ENCODE measurements at places on chromosomes 12 and 14. TPM values are rescaled to one million over a fixed set of nuclear protein-coding genes. Genes with fewer than 3 reads are reported as not detected.
A peak's percentile ranks its signal among the peaks of the same experiment; 100 is the strongest.

DNA sequence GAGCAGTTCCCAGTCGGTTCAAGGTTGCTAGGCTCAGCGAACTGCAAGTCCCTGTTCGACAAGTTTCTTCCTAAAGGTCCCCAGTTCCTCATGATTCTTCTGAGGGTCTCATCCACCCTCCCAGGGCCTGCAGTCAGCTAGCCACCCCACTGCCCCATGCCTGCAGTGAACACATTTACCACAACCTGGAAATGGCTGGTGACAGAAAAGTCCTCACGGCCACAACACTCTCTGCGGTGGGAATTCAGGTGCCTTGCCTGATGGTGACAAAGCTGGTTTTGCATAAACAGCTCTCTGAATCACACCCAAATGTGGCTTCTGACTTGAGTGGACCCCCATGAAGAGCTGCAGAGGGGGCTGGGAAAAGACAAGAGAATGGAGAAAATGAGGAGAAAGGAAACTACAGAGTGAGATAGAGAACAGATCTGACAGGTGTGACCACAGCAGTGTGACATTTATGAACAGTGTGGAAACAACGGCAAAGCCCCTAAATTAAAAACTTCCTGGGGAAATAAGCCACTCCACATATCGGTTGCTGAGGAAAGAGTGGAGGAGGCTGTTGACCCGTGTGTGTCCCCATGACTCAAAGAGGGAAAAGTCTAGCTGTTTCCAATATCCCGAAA is 1.3 kb upstream of the CD27 start:
- H3K27ac ChIP-seq = no peak overlapping the region
- H3K36me3 ChIP-seq = no peaks in the 10 kb centered on the region
- peaks cover 2% of the 10 kb centered on the region for H3K27me3 ChIP-seq
- H3K4me3 ChIP-seq = no peak overlapping the region

DNA sequence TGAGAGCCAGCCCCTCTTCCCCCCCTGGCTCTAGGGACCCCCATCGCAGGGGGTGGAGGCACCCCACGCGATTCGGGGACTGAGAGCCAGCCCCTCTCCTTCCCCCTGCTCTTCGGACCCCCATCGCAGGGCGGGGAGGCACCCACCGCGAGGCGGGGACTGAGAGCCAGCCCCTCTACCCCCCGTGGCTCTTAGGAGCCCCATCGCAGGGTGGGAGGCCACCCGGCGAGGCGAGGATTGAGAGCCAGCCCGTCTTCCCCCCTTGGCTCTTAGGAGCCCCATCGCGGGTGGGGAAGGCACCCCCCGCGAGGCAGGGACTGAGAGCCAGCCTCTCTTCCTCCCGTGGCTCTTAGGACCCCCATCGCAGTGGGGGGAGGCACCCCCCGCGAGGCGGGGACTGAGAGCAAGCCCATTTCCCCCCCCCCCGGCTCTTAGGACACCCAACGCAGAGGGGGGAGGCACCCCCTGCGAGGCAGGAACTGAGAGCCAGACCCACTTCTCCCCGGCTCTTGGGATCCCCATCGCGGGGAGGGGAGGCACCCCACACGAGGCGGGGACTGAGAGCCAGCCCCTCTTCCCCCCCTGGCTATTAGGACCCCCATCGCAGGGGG is 45.6 kb downstream of the DDX11 start:
- peak overlapping the region; percentile 60 for H3K4me3 ChIP-seq
- no peak for DNase-seq
- H3K36me3 ChIP-seq = no peaks in the 10 kb centered on the region
- peaks cover 3% of the 10 kb centered on the region for H3K27me3 ChIP-seq

- no peak for DNase-seq
- no peak overlapping the region for H3K4me3 ChIP-seq
- H3K27ac ChIP-seq = no peak overlapping the region
- H3K4me1 ChIP-seq = no peaks in the 10 kb centered on the region
- H3K36me3 ChIP-seq = no peaks in the 10 kb centered on the region
Measured at GRCh38 chr14:33650430-33650829, 300.4 kb downstream of the EGLN3 start.

- no peak overlapping the region for H3K27ac ChIP-seq
- DNase-seq = peak; percentile 29
- peaks cover 4% of the 10 kb centered on the region for H3K4me1 ChIP-seq
- peaks cover 3% of the 10 kb centered on the region for H3K36me3 ChIP-seq
Measured at GRCh38 chr12:132357623-132358186, 28.3 kb upstream of the GALNT9 start.

- H3K27ac ChIP-seq = peak within 1 kb of the TSS; percentile 66
- H3K4me1 ChIP-seq = peaks cover 21% of the 10 kb centered on the region
- no peaks in the 10 kb centered on the region for H3K36me3 ChIP-seq
- peak within 1 kb of the TSS; percentile 88 for H3K4me3 ChIP-seq
Measured at GRCh38 chr12:48999371-49000131, at the start of gene DDN. Gene DDN (minus strand): TSS chr12:48999375. CDS start chr12:48999287, 88 bp downstream.

DNA sequence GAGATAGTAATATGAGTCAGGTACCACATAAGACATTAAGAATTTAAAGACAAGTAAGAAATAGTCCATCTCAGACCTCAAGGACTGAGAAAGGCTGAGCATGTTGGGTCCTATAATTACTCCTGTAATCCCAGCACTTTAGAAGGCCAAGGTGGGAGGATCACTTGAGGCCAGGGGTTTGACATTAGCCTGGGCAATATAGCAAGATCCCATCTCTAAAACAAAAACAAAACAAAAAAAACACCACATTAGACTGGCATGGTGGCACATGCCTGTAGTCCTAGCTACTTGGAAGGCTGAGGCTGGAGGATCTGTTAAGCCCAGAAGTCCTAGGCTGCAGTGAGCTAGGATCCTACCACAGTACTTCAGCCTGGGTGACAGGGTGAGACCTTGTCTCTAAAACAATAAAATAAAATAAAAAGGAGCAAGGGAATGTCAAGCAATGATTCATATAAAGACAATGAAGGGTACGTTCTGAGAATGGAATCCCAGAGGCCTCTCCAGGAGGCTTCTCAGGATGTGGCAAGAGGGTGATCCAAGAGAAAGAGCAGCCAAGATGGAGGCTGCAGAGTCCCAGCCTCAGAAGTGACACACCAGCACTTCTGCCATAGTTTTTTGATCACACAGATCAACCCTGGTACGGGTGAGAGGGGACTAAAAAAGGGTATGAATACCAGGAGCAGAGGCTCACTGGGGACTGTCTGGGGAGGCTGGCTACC is 206.4 kb downstream of the CRADD start:
- peaks cover 5% of the 10 kb centered on the region for H3K36me3 ChIP-seq
- H3K27ac ChIP-seq = no peak overlapping the region
- H3K4me3 ChIP-seq = no peak overlapping the region
- no peak for DNase-seq
- H3K27me3 ChIP-seq = peaks cover 4% of the 10 kb centered on the region

GRCh38 chr12:132603240-132604150 is 6.9 kb downstream of the LRCOL1 start:
- peaks cover 17% of the 10 kb centered on the region for H3K27me3 ChIP-seq
- no peaks in the 10 kb centered on the region for H3K36me3 ChIP-seq
- DNase-seq = no peak
- peak overlapping the region; percentile 38 for H3K4me3 ChIP-seq
- no peak overlapping the region for H3K27ac ChIP-seq

DNA sequence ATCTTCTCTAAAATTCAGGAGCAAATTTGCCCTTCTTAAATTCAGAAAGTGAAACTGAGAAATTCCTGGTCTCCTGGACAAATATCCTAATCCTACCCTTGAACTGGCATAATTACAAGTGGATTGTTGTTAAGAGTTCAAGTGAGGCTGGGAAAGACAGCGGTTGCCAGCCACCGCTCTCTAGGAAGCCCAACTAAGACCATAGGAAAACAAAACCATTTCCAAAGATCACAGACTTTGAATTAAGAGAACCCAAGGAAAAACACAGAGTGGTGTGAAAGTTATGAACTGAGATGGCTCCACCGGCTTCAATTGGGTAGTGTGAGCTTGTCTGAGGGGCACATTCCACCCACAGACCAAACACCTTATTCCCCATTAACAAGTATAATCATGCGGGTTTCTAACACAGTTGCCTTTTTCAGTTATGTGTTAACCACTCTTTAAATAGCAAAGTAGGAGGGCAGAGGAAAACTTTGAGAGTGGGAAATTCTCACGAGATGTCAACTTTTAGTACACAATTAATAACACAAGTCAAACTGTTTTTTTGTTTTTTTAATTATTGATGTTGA is 1628.8 kb upstream of the SEL1L start:
- no peak overlapping the region for H3K27ac ChIP-seq
- H3K4me3 ChIP-seq = no peak overlapping the region

DNA sequence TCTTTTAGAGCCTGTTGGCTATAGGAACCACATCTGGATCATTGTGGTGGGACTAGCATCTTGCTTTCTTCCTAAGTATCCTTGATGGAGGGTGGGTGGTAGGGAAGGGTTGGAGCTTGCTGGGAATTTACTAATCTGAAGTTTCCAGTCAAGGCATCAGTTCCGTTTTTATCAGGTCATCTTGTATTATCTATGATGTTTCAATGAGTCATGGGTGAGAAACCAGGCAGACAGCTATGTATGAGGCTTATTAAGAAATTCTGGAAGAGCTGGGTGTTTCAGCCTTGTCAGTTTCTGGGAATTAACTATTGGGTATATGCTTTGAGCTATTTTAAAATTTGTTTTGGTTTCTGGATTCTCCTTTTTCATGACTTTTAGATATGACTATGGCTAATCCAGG is 11.3 kb downstream of the TSFM start:
- DNase-seq = no peak
- no peak overlapping the region for H3K27ac ChIP-seq
- H3K36me3 ChIP-seq = no peaks in the 10 kb centered on the region
- H3K4me1 ChIP-seq = no peaks in the 10 kb centered on the region
- H3K27me3 ChIP-seq = peaks cover 2% of the 10 kb centered on the region

DNA sequence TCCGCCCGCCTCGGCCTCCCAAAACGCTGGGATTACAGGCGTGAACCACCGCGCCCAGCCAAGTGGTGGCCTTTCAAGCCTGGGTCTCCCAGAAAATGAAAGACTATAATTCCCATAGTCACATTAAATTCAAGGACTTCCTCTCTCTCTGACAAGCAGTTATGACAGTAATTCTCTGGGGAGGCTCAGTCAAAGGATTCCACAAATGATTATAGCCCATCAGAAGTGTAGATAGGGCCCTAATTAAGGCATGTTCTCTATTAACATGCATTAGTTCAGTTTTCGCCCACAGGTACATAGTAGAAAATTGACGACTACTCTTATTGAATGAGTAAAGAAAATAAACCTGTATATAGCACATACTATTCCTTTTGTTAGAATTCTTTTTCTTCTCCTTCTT is 16.4 kb downstream of the PRMT8 start:
- peaks cover 3% of the 10 kb centered on the region for H3K27me3 ChIP-seq
- peak overlapping the region; percentile 64 for H3K27ac ChIP-seq
- peaks cover 17% of the 10 kb centered on the region for H3K36me3 ChIP-seq
- H3K4me1 ChIP-seq = peaks cover 12% of the 10 kb centered on the region
- H3K4me3 ChIP-seq = no peak overlapping the region
- no peak for DNase-seq

DNA sequence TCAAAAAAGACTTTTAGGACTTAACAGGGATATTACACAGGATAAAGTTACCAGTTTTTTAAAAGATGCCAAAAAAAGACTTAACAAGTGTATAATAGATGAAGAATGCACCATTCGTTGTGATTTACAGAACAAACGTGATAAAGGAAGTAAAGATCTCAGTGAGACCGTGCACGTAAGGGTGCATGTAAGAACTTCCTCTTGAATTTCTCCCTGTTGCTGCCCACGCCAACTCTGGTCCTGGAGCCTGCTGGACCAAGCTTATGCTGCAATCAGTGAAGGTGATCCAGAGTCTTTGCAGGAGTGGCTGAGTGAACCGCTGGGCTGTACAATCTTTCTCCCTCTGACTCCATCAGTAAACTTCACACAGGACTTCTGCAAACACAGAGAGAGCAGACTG is 593.7 kb downstream of the TMEM121 start:
- H3K4me1 ChIP-seq = no peaks in the 10 kb centered on the region
- H3K27me3 ChIP-seq = no peaks in the 10 kb centered on the region
- peaks cover 6% of the 10 kb centered on the region for H3K36me3 ChIP-seq
- no peak for DNase-seq
- no peak overlapping the region for H3K4me3 ChIP-seq

The KCNH5 gene
- 0.32 TPM for total RNA-seq

The SERPINA6 gene
- not detected for total RNA-seq

The CHGA gene
- 663 TPM for total RNA-seq

DNA sequence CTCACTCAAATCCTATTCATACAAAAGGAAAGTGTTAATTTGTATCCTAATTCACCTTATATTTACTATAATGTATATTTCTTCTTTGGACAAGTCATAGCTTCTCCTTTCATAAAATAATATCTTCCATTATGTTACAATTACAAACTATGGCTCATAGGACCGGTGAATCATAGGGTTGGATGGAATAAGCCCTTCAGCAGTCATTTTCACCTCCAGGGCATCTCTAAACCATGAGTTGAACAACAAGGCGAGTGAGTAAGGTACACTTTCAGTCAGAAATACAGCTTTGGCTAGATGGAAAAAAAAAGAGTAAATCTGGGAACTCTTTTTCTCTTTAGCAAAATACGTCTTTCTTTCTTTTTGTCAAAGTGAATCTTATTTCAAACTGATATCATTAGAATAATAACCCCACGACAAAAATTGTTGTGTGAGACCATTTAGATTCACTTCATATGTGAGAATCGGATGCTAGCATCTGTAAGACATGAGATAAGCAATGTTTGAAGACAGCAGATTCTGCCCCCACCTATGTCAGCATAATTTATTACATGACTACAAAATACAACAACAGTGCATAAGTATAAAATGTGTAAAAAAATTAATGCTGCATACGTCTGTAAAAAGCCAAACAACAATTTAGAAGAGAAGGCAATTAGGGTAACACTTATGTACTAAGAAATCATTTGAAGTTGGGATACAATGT is 184.4 kb upstream of the SLC38A2 start:
- no peak for DNase-seq
- H3K27ac ChIP-seq = no peak overlapping the region
- H3K4me3 ChIP-seq = no peak overlapping the region
- H3K4me1 ChIP-seq = peaks cover 2% of the 10 kb centered on the region
- H3K36me3 ChIP-seq = no peaks in the 10 kb centered on the region

- H3K4me1 ChIP-seq = no peaks in the 10 kb centered on the region
- H3K4me3 ChIP-seq = no peak overlapping the region
- no peaks in the 10 kb centered on the region for H3K36me3 ChIP-seq
- DNase-seq = no peak
- H3K27ac ChIP-seq = no peak overlapping the region
Measured at GRCh38 chr12:111419784-111420183, 14.1 kb downstream of the SH2B3 start.

DNA sequence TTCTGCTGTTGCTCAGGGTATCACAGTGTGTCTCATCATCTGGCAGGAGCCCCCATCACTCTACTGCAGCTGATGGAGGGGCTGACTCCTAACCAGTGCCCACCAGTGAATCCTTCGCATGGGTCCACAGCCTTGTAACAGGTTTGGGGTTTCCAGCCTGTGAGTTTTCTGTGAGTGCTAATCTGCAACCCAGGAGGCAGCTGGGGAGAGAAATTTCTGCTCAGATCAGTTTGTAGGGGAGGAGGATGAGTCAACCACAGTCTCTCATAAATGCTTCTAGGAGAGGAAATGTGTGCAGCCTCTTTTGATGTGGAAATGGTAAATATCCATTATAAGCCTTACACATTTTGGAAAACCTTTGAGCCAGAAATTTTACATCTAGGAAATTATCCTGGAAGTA is 871.3 kb downstream of the AACS start:
- DNase-seq = no peak
- H3K4me3 ChIP-seq = no peak overlapping the region
- peaks cover 2% of the 10 kb centered on the region for H3K27me3 ChIP-seq
- H3K36me3 ChIP-seq = no peaks in the 10 kb centered on the region
- no peaks in the 10 kb centered on the region for H3K4me1 ChIP-seq

Data from glutamatergic neuron (in vitro differentiated cells).